ENCODE measurements at places on chromosomes 7 and 10.

GRCh38 chr10:3287572-3288445 lies 115.2 kb upstream of the PITRM1 start:
- peak; percentile 61 for DNase-seq

DNA sequence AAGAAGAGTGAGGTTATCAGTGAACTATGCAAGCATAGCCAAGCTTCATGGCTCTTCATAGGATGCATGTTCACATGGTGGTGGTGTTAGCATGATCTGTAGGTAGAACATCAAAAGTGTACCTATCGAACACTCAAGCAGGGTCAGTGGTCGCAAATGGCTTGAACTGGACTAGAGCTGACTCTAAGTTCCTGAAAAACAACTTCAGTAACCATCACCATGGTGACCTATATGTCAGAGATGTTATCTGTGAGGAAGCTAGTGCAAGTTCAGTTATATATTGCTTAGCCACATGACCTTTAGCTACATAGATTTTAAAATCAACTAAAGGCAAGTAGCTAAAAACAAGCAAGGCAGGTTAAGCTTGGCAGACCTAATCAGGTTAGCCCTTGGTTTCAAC lies 163.1 kb upstream of the AGR3 start:
- DNase-seq = no peak

DNA sequence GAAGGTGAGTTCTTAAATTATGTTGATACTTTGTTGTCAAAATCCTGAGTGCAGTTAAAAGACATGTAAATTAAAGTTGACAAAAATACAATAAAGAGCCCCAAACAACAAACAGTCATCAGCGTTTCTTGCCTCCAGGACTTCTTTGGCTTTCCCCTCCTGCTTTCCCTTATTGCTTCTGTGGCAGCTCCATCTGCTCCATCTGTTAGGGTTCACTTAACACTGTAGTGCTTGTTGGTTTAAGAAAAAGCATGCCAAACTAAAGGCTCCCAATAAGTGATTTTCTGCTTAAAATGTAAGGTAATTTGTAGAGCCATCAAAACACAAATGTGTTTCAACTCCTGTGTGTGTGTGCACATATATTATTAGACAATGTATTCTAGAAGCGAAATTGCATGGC lies 254.3 kb upstream of the GNAI1 start:
- no peak for DNase-seq

DNA sequence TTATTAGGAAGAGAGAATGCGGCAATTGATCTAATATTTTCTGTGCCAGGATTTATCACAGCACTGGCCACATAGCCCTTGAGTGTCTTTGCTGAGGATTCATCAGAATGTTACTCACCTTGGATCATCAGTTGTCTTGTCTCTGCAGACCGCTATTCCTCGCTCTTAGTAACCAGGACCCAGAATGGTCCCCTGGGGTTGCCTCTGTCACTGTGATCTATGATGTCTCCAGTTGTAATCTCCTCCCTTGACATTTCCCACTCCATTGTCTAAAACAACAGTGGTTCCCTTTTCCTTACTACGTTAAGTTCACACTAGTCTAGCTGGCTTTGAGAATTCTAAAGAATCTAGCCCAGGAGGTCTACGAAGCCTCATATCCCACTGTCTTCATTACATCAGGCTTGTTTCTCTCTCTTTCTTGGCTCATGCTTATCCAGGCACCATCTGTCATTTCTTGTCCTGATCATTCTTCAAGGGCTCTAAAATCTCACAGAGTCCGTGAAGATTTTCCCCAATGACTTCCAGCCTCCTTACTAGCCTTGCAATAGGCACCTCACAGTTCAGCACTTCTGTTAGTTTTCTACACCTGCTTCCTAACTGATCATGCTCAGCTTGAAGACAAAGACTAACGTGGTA lies 125.8 kb downstream of the CUBN start:
- DNase-seq = no peak

DNA sequence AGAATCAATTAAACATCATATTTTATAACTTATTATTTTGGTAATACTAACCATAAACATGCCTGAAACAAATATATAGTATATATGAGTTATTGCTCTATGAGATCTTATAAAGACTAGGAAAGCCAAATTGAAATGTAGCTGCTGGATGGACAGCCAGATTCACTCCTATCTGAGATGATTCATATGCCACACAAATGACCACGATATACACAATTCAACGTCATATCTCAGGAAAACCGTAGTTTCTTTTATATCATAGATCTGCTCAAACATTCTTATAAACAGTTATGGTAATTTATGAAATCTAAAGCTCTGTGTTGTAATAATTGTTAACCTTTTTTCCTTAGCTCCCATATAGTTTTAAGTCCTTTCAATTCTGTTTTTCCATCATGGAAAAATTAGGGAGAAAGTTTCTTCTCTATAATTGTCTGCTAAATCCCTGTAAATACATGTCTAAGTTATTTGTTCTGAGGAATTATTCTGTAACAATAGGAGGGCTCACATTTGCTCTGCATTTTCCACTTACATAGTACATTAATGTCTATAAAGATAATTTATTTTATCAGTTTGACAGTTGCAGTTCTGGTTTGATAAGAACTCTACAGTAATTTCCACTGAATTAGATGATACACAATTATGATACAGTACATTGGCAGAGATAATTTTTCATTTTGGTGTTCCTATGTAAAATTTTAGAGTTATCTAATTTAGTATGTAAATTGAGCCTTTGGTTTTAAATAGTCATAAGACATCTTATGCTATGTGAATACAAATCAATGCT lies 42.7 kb downstream of the GNAT3 start:
- no peak for DNase-seq

DNA sequence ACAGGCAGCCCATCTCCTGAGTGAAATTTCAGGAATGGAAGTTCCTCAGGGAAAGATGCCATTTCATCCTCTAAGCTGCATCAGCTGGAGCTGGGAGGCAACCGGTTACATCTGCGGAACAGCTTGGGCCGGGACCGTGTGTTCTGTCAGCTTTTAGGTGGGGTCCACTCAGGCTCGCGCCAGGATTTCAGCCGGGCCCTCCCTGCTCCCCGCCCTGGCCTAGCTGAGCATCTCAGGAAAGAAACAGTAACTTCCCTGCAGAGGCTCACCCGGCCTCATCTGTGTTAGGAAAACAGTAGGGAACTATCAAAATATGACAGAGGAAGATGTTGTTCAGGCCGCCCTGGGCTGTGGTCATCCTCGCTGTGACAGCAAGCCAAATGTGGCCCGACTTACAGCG lies 110.4 kb downstream of the TRIL start:
- peak; percentile 43 for DNase-seq

GRCh38 chr10:88071879-88072278 lies 208.5 kb downstream of the PTEN start:
- DNase-seq = no peak

- DNase-seq = no peak
These were observed 89.0 kb downstream of the AMPH start for GRCh38 chr7:38542156-38542555.

- DNase-seq = no peak
These were observed 22.6 kb downstream of the COL1A2 start for GRCh38 chr7:94417306-94417705.

DNA sequence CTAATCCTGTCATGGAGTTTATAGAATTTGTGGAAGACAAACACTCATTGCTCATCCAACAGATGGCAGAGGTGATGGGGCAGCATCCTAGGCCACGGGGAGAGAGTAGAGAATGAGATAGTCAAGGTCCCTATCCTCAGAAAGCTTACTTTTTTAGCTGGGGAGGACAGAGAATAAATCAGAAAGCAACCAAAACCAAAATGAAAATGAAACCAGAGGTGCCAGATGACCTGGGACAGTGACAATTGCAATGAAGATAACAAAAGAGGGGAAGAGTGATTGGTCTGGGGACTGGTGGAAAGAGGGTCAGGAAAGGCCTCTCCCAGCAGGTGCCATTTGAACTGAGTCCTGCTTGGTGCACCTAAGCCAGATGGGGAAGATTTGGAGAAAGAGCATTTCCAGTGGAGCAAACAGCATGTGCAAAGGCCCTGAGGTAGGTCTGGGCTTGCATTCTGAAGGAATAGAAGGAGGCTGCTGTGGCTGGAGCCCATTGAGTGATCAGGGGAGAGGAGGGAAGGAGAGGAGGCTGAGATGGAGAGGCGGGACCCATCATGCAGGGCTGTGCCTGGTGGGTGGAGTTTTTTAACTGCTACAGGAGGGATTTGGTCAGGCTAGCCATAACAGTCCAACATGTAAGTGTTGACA lies 164.1 kb downstream of the RPS24 start:
- no peak for DNase-seq

- DNase-seq = no peak
These were observed 17.2 kb upstream of the CROT start for GRCh38 chr7:87328281-87328680.

- no peak for DNase-seq
These were observed 17.9 kb downstream of the PFKFB3 start for GRCh38 chr10:6220418-6221191.

DNA sequence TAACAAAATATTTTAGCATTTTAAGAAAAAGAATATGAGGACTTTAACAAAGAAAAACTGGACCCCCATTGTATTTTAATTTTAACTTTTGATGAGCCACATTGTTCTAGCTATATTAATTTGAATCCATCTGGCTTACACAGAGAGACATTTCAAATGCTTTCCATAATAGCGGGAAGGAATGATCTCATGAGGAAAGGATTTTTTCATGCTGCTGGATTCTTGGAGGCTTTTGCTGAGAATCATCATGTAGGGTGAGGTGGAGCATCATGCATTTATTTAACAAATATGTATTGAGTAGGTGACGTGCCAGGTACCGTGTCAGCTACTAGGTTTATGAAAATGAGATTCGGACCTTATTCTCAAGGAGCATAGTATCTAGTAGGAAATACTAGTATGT lies 1006.3 kb downstream of the SORCS1 start:
- DNase-seq = no peak

Data from ureter (tissue), 1 donor.